Body of pancreas (tissue), 4 donors: ENCODE measurements at places on chromosomes 5 and 9.

DNA sequence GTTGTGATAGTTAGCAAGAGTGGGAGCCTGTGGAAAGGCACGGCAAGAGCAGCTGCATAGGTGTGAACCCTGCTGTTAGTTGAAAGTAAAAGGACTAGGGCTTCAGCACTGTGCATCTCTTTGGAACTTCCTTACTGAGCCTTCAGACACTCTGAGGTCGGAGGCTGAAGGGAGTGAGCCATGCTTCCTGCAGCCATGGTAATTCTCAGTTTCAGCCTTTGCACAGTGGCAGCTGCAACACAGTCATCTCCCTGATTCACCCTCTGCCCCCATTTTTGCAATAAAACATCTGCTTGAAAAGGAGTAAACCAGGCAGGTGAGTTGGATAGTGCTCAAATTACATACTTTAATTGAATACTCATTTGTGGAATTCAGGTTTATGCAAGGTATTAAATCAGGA, 6.5 kb upstream of the TLE4 start:
- DNase-seq: no peak

DNA sequence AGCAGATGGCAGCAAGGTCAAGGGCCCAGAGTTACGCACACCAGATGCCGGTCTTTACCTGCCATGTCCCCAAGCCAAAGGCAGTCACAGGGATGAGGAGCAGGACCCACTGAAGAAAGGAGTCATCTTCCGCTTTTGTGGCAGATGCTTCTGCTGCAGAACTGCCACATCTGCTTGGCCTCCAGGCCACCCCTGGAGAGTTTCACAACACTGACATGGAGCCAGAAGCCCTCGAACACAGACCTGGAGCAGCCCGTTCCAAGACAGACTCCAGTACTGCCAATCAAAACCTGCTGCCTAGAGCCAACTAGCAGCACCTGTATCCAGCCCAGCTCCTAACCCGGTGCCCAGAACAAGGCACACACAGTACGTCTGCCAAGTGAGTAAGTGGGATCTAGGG, 1.5 kb downstream of the SURF1 start:
- no peak for DNase-seq

- DNase-seq: no peak
Measured at GRCh38 chr5:107426209-107426608, 244.5 kb downstream of the EFNA5 start.

- no peak for DNase-seq
Measured at GRCh38 chr5:171681061-171681460, 104.6 kb upstream of the SMIM23 start.

- DNase-seq: no peak
Measured at GRCh38 chr5:108820983-108821382, 73.3 kb downstream of the FER start.

- peak; percentile 97 for DNase-seq
Measured at GRCh38 chr5:56669534-56670483, 145.5 kb upstream of the MAP3K1 start.

- peak; percentile 88 for DNase-seq
Measured at GRCh38 chr5:149320791-149321330, 24.4 kb upstream of the GRPEL2 start.

- DNase-seq: no peak
Measured at GRCh38 chr5:129379406-129379805, 80.7 kb upstream of the ADAMTS19 start.

DNA sequence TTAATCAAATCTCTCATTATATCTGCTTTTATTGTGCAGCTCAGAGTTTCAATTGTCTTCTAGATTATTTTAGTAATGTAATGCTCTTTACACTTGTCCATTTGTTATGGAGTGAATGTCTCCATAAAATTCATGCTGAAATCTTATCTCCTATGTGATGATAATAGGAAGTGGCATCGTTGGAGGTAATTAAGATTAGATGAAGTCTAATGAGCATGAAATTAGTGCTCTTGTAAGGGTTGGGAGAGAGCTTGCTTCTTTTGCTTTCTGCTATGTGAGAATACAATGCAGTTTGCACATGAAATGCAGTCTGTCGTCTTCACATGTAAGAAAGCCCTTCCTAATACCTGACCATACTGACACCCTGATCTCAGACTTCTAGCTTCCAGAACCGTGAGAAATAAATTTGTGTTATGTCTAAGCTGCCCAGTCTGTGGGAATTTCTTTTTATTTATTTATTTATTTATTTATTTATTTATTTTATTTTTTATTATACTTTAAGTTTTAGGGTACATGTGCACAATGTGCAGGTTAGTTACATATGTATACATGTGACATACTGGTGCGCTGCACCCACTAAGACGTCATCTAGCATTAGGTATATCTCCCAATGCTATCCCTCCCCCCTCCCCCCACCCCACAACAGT, 1399.2 kb upstream of the CDH6 start:
- no peak for DNase-seq

DNA sequence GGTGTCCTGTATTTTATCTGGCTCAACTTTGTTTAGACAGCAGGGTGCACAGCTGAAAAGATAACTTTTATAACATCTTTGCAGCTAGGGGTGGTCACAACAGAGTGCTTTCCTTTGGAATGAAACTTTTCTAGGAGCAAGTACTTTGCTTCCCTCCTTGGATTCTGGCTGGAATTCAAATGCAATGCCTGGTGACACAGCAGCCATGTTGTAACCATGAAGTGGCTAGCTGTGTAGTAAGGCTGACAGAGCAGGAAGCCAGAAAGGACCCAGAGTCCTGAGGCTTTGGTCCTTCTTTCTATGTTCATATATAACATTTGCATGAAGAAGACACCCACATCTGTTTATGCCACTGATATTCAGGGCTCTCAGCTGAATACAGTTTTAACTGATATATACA, 48.1 kb downstream of the TENT4A start:
- no peak for DNase-seq

DNA sequence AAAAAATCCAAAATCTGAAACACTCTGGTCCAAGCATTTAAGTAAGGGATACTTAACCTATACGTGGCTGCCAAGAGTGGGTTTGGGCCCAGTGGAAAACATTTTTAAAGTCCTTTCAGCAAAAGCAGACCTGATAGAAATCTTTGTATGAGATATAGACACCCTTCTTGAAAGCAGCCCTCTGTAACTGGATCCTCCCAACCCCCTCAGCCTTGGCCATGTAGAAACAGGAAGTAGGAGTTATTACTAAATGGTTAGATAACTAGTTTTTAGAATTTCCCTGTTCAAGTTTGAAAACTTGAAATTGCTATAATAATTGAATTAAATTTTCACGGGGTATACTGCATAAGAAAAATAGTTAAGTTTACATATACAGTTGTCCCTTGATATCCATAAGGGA, 111.3 kb upstream of the PCA3 start:
- DNase-seq: no peak
